ENCODE measurements at places on chromosomes 11 and 22. TPM values are rescaled to one million over a fixed set of nuclear protein-coding genes. Genes with fewer than 3 reads are reported as not detected.

DNA sequence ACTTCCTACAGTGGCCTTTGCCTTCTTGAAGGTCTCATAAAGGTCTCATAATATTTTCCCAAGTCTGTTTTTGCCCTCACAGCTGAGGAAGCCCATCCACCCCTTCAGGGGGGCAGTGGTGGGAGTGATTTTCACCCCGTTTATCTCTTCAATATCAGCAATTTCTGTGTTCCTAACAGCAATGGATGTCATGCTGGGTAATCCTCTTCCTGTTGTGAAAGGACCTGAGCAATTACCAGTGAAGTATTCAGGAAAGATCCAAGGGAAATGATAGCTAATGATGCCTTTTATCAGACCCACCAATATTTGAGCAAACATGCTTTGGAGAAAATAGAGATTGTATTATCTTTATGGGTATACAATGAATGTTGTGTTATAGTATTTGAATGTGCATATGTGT is 226.9 kb downstream of the INSC start:
- DNase-seq: no peak
- no peaks in the 10 kb centered on the region for H3K36me3 ChIP-seq
- no peaks in the 10 kb centered on the region for H3K4me1 ChIP-seq

Gene OR4A16
- not detected for total RNA-seq

- H3K27ac ChIP-seq: peak overlapping the region; percentile 87
- H3K4me3 ChIP-seq: peak overlapping the region; percentile 52
- no peaks in the 10 kb centered on the region for H3K36me3 ChIP-seq
- H3K4me1 ChIP-seq: peaks cover 24% of the 10 kb centered on the region
Measured at GRCh38 chr11:85718991-85719807, 33.2 kb upstream of the CCDC89 start.

- H3K36me3 ChIP-seq: no peaks in the 10 kb centered on the region
- peak; percentile 74 for DNase-seq
Measured at GRCh38 chr22:38406617-38407016, 48.4 kb downstream of the KCNJ4 start.

GRCh38 chr11:46658259-46658658 is 40.9 kb downstream of the ATG13 start:
- peaks cover 14% of the 10 kb centered on the region for H3K4me1 ChIP-seq
- no peak overlapping the region for H3K4me3 ChIP-seq
- H3K36me3 ChIP-seq: peaks cover 35% of the 10 kb centered on the region
- no peaks in the 10 kb centered on the region for H3K27me3 ChIP-seq
- DNase-seq: peak; percentile 82
- H3K27ac ChIP-seq: peak overlapping the region; percentile 21

DNA sequence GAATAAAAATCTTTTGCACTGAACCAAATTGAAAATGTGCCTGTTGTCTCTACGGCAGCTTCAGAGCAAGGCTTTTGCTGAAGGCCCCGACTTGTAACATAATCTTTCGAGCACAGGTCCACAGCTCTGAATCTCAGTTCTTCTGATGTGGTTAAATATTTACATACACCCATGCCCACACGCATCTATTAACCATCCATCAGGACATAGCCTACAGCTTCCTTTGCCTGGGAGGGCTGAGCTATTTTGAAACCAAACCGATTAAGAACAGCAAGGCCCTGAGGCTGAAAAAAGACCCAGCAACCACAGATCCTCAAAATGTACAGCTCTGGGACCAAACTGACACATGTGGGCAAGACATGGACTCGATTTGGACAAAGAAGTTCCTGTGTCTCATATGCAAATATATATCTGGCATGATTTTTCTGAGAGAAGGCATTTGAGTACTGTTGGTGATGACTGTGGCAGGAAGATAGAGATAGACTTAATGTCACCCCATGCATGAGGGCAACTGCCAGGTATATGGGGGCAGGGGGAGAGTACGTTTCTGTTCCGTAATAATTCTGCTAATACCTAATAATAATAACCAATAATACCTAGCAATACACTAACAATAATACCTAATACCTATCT is 322.7 kb upstream of the PLET1 start:
- no peak overlapping the region for H3K4me3 ChIP-seq
- no peak overlapping the region for H3K27ac ChIP-seq
- H3K36me3 ChIP-seq: no peaks in the 10 kb centered on the region
- no peaks in the 10 kb centered on the region for H3K4me1 ChIP-seq
- H3K27me3 ChIP-seq: no peaks in the 10 kb centered on the region

Gene SIAE
- 11.5 TPM for total RNA-seq

Gene UBQLNL
- total RNA-seq: 0.29 TPM

DNA sequence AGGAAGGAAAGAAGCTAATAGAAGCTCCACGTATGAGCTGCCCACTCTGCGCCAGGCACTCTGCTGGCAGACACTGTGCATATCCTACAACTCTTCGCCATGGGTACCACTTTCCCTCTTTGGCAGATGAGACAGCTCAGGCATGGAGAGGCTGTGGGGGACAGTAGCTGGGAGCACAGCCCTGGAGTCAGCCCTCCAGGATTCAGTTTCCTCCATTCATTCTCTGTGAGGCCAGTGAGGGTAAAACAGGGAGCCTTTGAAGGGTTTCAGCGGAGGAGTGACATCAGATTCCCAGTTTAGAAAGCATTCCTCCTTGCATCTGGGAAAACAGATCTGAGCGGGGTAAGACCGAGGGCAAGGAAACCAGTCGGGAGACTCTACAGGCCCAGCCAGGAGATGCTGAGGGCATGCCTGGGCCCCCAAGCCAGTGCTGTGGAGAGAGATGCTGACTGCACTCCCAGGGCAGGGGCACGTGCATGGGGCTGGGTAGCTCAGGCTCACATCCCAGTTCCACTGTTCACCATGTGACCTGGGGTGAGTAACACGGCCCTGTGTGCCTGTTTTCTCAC is 58.3 kb upstream of the EMID1 start:
- no peak overlapping the region for H3K27ac ChIP-seq
- H3K4me1 ChIP-seq: no peaks in the 10 kb centered on the region
- H3K4me3 ChIP-seq: no peak overlapping the region
- no peak for DNase-seq

Gene OR8D2
- not detected for total RNA-seq

- H3K27me3 ChIP-seq: peaks cover 5% of the 10 kb centered on the region
- H3K4me3 ChIP-seq: no peak overlapping the region
- DNase-seq: peak; percentile 76
- H3K27ac ChIP-seq: no peak overlapping the region
- H3K4me1 ChIP-seq: no peaks in the 10 kb centered on the region
Measured at GRCh38 chr22:39719559-39720450, 149.3 kb downstream of the CACNA1I start.

GRCh38 chr11:134120143-134120850 is 51.4 kb downstream of the JAM3 start:
- peak; percentile 88 for DNase-seq
- H3K4me3 ChIP-seq: peak overlapping the region; percentile 60

Gene STX5
- total RNA-seq: 35.8 TPM

DNA sequence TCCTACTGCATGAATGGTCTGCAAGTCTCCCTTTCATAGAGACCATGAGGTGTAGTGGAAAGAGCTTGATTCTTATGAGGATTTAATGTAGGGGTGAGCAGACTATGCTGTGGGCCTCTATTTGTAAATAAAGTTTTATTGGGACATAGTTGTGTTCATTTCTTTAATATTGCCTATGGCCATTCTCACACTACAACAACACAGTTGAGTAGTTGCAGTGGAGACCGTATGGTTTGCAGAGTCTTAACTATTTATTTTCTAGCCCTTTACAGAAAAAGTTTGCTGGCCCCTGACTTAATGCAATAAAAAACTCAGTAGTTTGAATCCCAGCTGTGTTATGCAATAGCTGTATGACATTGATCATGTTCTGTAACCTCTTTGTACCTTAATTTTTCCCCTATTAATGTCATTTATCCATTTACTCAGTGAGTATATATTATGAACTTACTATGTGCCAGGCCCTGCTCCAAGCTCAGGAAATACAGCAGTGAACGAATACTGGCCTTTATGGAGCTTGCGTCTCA is 106.3 kb downstream of the ATXN10 start:
- H3K4me1 ChIP-seq: peaks cover 21% of the 10 kb centered on the region
- no peaks in the 10 kb centered on the region for H3K27me3 ChIP-seq
- peak overlapping the region; percentile 14 for H3K27ac ChIP-seq
- H3K36me3 ChIP-seq: peaks cover 14% of the 10 kb centered on the region
- H3K4me3 ChIP-seq: no peak overlapping the region

DNA sequence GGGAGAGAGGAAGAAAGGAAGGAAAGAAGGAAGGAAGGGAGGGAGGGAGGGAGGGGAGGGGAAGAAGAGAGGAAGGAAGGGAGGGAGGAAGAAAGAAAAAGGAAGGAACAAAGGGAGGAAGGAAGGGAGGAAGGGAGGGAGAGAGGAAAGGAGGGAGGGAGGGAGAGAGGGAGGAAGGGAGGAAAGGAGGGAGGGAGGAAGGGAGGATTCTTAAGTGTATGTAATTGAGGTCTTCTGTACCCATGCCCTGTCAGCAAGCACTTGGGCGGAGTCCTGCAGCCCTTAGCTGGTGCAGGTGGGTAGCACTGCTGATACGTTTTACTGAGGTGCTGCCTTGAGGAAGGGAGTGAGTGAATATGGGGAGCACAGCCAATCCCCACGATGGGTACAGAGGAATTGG is 56.9 kb upstream of the RASD2 start:
- no peak overlapping the region for H3K27ac ChIP-seq
- no peak overlapping the region for H3K4me3 ChIP-seq
- no peaks in the 10 kb centered on the region for H3K27me3 ChIP-seq
- DNase-seq: no peak

DNA sequence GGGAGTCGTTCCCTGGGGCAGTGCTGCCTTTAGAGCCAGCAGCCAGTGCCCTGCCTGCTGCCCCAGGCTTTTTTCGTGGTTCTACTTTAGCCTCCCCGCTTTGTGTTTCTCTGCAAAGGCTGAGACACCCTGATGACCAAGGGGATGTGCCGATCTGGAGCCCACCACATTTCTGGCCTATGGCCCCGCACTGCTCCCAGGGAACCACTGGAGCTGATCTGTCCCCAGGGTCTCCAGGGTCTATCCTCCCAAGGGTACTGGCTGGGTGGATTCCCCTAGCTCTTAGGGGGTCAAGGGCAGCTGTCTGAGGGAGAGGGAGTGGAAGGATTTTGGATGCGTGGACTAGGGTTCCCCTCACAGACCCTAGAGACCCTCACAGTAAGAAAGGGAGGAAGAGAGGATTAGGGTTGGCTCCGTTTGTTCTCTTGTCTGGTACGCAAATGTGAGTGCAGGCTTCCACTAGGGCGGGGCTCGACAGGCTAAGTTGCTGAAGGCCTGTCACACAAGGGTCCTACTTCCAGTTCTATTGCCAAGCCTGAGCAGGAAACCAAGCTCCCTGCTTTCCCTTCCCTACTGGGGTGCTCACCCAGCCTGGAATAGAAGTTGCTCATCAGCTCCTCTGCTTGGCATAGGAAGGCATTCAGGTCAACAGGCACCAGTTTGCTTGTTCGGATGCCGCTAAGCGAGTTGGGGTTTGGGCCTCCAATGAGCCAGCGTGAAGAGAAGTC is 19.3 kb downstream of the TREH start:
- no peak for DNase-seq
- H3K4me3 ChIP-seq: no peak overlapping the region
- H3K27ac ChIP-seq: no peak overlapping the region
- no peaks in the 10 kb centered on the region for H3K4me1 ChIP-seq
- no peaks in the 10 kb centered on the region for H3K27me3 ChIP-seq

DNA sequence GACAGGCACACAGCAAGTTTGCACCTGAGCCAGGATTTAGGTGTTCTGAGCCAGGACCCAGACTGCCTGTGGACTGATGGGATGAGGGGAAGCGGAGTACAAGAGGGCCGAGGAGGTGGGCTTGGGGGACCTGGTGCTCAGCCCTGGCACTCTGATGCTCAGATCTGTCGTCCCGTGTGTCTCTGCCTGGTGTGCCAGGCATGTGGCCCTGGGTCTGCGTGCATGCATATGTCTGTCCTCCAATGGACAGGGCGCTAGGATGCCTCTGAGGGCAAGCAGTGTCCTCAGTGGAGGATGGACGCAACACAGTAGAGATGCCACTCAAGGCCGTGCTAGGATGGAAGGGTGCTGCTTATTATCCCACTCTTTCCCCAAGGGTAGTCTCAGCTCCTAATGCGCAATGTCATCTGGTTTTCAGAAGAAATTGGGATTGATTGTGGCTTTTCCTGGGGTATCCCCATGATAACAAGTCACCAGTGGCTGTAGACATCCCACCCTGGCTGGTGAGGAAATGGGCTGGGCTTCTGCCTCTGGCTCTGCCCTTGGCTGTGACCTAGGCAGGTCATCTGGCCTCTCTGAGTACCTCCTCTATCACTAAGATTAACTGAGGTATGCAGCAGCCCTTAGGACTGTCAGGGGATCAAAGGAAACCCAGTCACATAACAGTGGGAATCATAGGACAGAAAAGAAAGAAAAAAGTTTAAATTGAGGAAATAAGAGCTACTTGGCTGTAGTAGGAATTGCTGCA is 35.7 kb upstream of the SUSD2 start:
- H3K27ac ChIP-seq: peak overlapping the region; percentile 69
- peaks cover 28% of the 10 kb centered on the region for H3K4me1 ChIP-seq

Gene ADM2
- 9.1 TPM for total RNA-seq

GRCh38 chr22:21568347-21569075 is 997 bp downstream of the UBE2L3 start:
- H3K4me1 ChIP-seq: peaks cover 19% of the 10 kb centered on the region
- peaks cover 5% of the 10 kb centered on the region for H3K36me3 ChIP-seq
- peak; percentile 87 for DNase-seq

- H3K4me1 ChIP-seq: peaks cover 8% of the 10 kb centered on the region
- no peak for DNase-seq
- no peaks in the 10 kb centered on the region for H3K27me3 ChIP-seq
- no peak overlapping the region for H3K27ac ChIP-seq
- H3K36me3 ChIP-seq: no peaks in the 10 kb centered on the region
- no peak overlapping the region for H3K4me3 ChIP-seq
Measured at GRCh38 chr11:31687861-31688260, 123.3 kb downstream of the PAX6 start.
